ENCODE measurements at places on chromosomes 7 and 10.

DNA sequence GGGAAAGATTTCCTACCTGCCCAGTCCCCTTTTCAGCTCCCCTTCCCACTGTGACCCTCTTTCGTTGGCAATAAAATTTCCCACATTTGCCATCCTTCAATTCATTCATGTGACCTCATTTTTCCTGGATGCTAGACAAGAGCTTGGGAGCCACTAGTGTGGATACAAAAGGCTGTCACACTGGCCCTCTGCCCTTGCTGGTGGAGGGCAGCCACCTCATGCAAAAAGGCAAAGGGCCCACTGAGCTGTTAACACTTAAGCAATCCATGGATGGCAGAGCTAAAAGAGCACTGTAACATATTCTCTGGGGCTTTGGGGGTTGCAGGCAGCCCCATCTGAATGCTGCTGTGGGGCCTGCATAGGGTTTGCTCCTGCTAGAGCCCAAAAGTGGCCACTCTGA is 315.1 kb downstream of the NEBL start:
- DNase-seq = no peak

GRCh38 chr7:128920913-128921582 is 10.5 kb upstream of the KCP start:
- DNase-seq = no peak

DNA sequence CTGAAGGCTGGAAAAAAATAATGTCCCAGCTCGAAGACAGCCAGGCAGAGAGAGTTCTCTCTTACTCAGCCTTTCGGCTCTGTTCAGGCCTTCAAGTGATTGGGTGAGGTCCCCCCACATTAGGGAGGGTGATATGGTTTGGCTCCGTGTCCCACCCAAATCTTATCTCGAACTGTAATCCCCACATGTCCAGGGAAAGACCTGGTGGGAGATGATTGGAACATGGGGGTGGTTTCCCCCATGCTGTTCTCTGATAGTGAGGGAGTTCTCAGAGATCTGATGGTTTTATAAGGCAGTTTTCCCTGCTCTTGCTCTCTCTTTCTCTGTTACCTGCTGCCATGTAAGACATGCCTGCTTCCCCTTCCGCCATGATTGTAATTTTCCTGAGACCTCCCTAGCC is 36.6 kb upstream of the LEP start:
- DNase-seq = no peak

DNA sequence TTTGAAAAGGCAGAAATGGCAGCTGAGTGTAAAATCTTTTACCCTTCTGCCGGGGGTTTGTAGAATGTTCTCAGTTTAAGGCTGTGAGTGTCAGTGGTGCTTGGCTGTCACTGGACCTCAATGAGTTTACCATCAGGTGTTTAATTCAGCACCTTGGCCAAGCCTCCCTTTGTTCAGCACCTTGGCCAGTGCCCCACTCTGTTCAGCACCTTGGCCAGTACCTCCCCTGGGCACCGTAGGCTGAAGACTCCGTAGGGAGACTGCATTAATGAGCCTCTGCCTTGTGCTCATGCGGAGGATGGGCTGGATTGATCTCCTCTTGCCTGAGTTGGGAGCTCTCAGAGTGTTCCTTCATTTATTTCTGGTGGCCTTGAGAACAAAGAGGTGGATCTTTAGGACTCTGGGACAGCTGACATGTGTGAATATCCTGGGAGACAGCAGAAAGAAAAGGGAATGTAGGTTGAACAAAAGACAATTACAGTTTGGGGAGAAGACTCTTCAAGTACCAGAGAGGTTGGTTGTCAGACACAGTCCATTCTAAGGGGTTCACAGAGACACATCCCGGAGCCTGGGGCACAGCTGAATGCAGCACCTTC is 1.6 kb downstream of the FAM24A start:
- no peak for DNase-seq

All from pulmonary artery endothelial cell (primary cell).